Activated naive CD4-positive, alpha-beta T cell treated with anti-CD3 and anti-CD28 coated beads, Interleukin-2, amount 50 U/mL, for 16 hours (primary cell): ENCODE measurements at places on chromosomes 11 and 22.

DNA sequence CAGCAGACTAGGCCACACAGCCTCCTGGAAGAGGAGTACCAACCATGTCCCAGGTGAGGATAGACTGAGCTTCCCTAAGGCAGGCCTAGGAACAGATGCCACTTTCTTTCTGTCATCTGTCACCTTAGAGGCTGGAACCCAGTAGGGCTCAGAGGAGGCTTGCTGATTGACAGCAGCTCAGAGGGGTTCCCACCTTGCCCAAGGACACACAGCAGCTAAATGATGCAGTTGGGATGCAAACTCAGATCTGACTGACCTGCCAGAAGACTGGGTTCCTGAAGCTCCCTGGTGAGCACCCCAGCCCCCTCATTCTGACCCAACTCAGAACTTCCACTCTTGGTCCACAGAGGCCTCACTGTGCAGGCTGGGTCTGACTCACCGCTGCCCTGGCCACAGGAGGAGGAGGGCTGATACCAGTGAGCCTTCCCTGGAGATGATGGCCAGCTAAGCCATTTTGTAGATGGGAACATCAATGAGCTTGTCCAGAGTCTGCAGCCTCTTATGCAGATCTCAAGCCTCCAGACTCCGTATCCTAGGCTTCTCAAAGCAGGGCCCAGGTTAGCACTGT lies 14.0 kb downstream of the CAPN5 start:
- no peak for DNase-seq

DNA sequence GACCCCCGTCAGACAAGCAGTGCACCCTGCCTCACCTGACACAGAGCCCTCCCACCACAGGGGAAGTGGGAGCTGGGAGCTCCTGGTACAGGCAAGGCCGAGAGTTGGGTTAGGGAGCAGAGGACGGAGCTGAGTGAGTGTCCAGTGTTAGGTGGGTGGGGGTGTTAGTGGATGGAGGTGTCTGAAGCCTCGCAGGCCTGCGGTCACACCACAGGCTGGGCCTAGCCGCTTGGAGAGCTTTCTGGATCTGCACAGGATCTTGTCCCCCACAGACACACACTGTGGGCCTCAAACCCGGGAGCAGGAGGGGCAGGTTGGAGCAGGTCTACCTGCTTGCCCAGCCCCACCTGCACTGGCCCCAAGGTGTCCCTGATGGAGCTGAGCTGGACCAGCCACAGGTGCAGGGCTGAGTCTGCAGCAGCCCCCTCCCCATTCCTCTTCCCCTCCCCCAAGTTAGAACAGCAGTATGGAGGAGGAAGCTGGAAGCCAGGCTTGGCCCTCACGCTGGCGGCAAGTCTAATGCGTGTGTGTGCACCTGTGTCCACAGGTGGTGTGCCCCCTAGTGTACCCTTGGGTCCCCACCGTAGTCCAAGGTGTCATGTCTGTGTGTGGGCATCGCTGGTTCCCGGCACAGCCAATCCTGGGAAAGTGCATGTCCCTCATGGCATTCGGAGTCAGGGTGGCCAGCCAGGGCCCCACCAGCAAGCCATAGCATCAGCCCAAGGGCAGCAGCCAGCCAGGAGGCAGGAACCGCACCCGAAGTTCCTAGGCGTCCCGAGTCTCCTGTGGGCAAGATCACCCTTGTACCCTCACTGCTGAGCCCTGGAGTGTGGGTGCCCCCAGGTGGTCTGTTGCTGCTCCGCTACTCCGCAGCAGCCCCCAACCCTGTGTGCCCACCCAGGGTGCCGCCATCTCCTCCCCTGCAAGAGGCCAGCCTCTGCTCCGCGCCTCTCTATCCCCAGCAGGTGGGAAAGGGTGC lies 2.0 kb upstream of the GATD1 start:
- no peak for DNase-seq

GRCh38 chr11:130608287-130608686 lies 159.8 kb downstream of the ADAMTS15 start:
- DNase-seq: no peak

- DNase-seq: peak; percentile 29
Observed at GRCh38 chr22:37207981-37208380, 4.3 kb downstream of the SSTR3 start.

DNA sequence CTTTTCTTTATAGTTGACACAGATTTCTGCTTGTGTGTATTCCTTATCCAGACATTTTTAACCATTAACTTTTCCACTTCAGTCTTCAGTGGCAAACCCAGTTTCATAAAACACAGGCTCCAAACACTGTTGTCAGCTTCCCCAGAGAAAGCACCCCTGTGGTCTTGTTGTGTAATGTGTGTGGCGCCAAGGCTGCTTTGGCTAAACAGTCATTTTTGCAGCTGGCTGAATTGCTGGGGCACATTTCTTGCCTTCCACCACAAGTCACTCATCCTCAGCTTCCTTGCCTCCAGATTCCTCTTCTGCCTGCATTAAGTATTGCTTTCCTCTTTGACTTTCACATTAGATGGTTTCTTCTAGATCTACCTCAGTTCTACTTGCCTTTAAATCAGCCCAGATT lies 40.5 kb downstream of the ARHGAP1 start:
- DNase-seq: no peak
